ENCODE measurements at places on chromosomes 2 and 18. TPM values are rescaled to one million over a fixed set of nuclear protein-coding genes. Genes with fewer than 3 reads are reported as not detected.

Gene ACADL
- 0.07 TPM for total RNA-seq

Gene NR4A2
- total RNA-seq: 12.0 TPM

DNA sequence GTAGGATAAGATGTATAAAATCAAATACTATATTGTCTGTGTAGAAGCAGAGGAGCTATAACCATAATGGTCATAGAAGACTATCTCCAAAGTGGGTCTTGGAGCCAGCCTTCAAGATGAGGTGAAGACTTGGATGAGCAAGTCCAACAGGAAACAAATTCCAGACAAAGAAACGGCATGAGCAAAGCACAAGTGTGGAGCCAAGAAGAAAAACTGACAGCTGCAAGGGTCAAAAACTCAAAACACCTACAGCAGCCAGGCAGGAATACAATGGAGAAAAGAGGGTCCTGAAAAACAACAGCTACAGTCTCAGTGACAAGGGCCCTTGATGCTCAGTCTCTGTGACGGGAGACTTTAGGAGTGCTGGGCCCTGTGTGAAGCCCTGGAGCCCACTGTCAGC is 102.4 kb downstream of the STK39 start:
- no peak overlapping the region for H3K27ac ChIP-seq
- H3K4me1 ChIP-seq: no peaks in the 10 kb centered on the region
- H3K27me3 ChIP-seq: no peaks in the 10 kb centered on the region
- DNase-seq: no peak

DNA sequence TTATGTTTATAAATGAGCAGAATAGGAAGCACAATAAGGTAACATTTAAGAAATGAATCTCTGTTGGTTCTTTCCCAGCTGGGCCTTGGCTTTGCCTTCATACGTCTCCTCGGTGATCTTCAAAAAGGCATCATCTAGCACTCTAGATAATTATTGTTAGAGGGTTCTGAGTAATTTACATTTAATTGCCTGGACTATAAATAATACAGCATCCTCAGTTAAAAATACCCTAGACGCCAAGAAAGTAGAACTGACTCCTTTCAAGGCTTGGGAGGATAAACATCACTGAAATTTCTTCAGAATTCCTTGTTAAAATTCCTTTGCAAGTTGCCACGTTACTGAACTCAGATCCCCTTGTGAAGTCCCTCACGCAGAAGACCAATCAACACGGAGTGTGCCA is 199.7 kb upstream of the BOD1L2 start:
- H3K27me3 ChIP-seq: no peaks in the 10 kb centered on the region
- H3K4me3 ChIP-seq: no peak overlapping the region
- no peaks in the 10 kb centered on the region for H3K36me3 ChIP-seq
- no peak overlapping the region for H3K27ac ChIP-seq

GRCh38 chr2:64330281-64331113 is 123.5 kb upstream of the LGALSL start:
- H3K27me3 ChIP-seq: no peaks in the 10 kb centered on the region
- peak overlapping the region; percentile 61 for H3K4me3 ChIP-seq

- H3K27ac ChIP-seq: peak overlapping the region; percentile 80
- no peaks in the 10 kb centered on the region for H3K27me3 ChIP-seq
- DNase-seq: no peak
- no peaks in the 10 kb centered on the region for H3K36me3 ChIP-seq
- H3K4me3 ChIP-seq: no peak overlapping the region
These were observed 34.1 kb downstream of the CCBE1 start for GRCh38 chr18:59663096-59663495.

- no peak overlapping the region for H3K27ac ChIP-seq
- H3K27me3 ChIP-seq: no peaks in the 10 kb centered on the region
- H3K36me3 ChIP-seq: no peaks in the 10 kb centered on the region
These were observed 346.7 kb downstream of the RAD51AP2 start for GRCh38 chr2:17171446-17172049.

- H3K27ac ChIP-seq: no peak overlapping the region
- no peak overlapping the region for H3K4me3 ChIP-seq
These were observed 179.0 kb upstream of the DDX18 start for GRCh38 chr2:117635481-117635880.

GRCh38 chr18:63312019-63312409 is 7.6 kb downstream of the BCL2 start:
- H3K4me1 ChIP-seq: peaks cover 13% of the 10 kb centered on the region
- no peak overlapping the region for H3K27ac ChIP-seq
- no peaks in the 10 kb centered on the region for H3K27me3 ChIP-seq
- DNase-seq: no peak

DNA sequence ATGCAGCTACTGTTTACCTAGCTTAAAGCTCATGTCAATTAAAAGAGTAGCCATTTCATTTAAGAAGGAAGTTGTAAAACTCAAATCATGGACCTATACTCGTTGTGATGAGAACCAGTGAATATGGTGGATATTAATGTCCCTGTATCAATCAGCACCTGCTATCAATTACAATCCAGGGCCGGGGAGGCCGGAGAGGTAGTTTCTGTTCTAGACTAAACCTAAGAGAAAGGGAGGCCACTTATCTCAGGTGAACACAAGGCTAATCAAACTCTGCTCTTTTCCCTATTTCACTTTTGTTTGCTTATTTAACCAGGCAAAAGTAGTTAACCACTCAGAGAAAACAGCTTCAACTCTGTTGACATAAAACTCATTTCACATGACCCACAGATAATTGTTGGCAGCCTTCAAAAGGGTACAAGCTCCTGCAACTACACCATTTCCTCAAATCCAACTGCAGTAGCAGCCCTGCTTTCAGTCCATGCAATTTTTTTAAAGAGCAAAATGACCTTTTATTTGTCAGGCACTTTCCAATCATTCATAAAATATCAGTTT is 27.8 kb upstream of the SLC9A2 start:
- H3K27ac ChIP-seq: no peak overlapping the region
- H3K4me1 ChIP-seq: 0 out of 2 replicates have a peak, but pooled peaks cover 8% of the 10 kb centered on the region
- no peaks in the 10 kb centered on the region for H3K27me3 ChIP-seq
- DNase-seq: no peak
- no peaks in the 10 kb centered on the region for H3K36me3 ChIP-seq

- peaks cover 23% of the 10 kb centered on the region for H3K4me1 ChIP-seq
- peak overlapping the region; percentile 99 for H3K4me3 ChIP-seq
- DNase-seq: peak; percentile 37
These were observed 1.5 kb downstream of the SFXN5 start for GRCh38 chr2:73069855-73070642.

DNA sequence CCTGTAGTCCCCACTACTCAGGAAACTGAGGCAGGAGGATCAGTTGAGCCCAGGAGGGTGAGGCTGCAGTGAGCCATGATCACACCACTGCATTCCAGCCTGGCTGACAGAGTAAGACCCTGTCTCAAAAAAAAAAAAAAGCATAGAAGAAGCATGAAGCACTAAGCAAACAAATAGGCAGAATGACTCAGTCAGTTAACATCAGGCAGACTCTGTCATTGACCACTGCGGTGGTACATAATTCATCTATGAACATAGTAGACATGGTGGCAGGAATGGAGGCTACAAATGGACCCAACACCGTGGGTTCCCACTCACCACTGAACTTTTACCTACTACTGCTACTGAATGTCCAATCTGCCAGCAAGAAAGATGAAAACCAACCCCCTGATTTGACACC is 7.6 kb upstream of the ASXL2 start:
- no peaks in the 10 kb centered on the region for H3K36me3 ChIP-seq
- H3K27me3 ChIP-seq: no peaks in the 10 kb centered on the region
- DNase-seq: peak; percentile 89
- H3K4me1 ChIP-seq: peaks cover 7% of the 10 kb centered on the region
- no peak overlapping the region for H3K4me3 ChIP-seq
- no peak overlapping the region for H3K27ac ChIP-seq

DNA sequence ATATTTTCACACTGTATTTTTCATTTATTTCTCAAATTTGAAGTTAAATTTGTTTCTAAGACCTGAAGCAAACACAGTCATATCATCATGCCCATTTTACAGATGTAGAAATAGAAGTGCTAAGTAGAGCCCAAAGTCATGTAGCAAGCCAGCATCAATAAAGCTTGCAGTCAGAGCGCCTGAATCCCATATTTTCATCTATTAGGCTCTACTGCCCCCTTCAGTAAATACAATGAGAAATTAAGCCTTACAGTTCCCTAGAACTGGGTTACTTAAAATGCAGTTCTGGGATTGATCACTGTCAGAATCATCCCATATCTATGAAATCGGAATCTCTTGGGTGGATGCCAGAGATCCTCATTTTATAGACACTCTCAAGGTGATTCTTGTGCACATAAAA is 419.9 kb downstream of the TGIF1 start:
- no peak overlapping the region for H3K4me3 ChIP-seq
- H3K27ac ChIP-seq: no peak overlapping the region
- peak; percentile 72 for DNase-seq
- peaks cover 48% of the 10 kb centered on the region for H3K27me3 ChIP-seq

DNA sequence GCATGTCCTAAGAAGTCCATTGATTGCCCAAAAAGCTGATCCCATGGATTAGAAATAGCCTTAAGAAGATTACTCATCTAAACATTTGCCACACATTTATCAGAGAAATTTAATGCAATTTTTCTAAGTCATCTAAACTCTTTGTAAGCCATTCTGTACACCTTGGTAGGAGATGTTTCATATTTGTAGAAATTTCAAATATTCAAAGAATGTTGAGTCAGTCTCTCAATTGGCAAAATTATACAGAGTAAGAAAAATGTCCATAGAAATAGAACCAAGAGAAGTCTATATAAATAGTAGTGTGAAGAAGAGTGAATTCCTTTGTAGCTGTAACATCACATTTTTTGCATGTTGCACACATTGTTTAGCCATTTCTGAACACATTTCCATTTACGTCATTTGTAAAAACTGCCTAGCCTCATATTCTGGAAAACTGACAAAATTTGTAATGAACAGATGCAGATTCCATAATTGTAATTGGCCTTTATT is 128.6 kb downstream of the MSTN start:
- H3K27ac ChIP-seq: peak overlapping the region; percentile 7
- peaks cover 23% of the 10 kb centered on the region for H3K4me1 ChIP-seq
- H3K4me3 ChIP-seq: no peak overlapping the region

DNA sequence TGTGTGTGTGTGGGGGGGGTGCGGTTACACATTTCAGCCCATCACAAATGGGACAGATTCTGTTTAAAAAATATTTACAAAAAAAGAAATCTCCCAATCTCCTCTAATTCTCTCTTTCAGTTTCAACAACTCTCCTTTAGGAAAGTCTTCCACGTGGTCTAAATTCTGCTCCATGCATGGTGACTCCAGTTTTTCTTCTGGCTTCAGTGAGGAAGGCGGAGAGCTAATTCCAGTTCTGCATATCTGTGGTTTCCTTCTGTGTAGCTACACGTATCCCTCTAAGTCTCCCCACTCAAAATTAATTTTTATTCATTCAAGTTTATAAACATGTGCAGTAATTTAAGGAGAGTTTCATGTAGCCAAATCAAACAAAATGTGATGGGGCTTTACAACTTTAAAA is 111.6 kb downstream of the SLC4A3 start:
- no peaks in the 10 kb centered on the region for H3K36me3 ChIP-seq
- no peak for DNase-seq
- no peak overlapping the region for H3K4me3 ChIP-seq
- no peak overlapping the region for H3K27ac ChIP-seq

Gene TEKT4
- not detected for total RNA-seq

Gene CRYGC
- not detected for total RNA-seq

Gene SLC4A5
- total RNA-seq: 0.40 TPM

GRCh38 chr2:38264396-38265221 is 112.5 kb downstream of the ATL2 start:
- no peaks in the 10 kb centered on the region for H3K36me3 ChIP-seq
- H3K27ac ChIP-seq: no peak overlapping the region
- H3K4me1 ChIP-seq: peaks cover 6% of the 10 kb centered on the region
- H3K27me3 ChIP-seq: no peaks in the 10 kb centered on the region
- DNase-seq: no peak
- no peak overlapping the region for H3K4me3 ChIP-seq

Gene SERPINB11
- total RNA-seq: not detected

DNA sequence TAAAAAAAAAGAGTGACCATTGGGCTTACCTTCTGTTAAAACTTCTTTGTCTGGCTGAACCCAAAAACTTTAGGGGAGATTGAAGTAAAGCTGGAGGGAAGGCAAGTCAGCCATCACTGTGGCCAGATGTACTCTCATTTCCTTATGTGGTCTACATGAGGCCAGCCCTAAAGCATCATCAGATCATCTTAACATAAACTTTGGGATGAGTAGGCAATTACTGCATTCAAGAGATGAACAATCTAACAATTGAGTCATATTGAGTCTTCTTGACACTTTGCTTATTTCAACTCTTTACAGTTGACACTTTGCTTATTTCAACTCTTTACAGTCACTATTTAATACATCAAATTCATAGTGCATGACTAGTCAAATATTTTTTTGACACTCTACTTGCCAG is 155.6 kb downstream of the QPCT start:
- H3K4me1 ChIP-seq: no peaks in the 10 kb centered on the region
- DNase-seq: no peak
- H3K4me3 ChIP-seq: no peak overlapping the region
- H3K27me3 ChIP-seq: no peaks in the 10 kb centered on the region
- no peaks in the 10 kb centered on the region for H3K36me3 ChIP-seq

Gene RESP18
- total RNA-seq: not detected

GRCh38 chr2:101809698-101810097 is 112.2 kb downstream of the MAP4K4 start:
- no peak overlapping the region for H3K4me3 ChIP-seq
- no peak overlapping the region for H3K27ac ChIP-seq
- H3K27me3 ChIP-seq: no peaks in the 10 kb centered on the region
- peaks cover 16% of the 10 kb centered on the region for H3K4me1 ChIP-seq
- peaks cover 7% of the 10 kb centered on the region for H3K36me3 ChIP-seq

DNA sequence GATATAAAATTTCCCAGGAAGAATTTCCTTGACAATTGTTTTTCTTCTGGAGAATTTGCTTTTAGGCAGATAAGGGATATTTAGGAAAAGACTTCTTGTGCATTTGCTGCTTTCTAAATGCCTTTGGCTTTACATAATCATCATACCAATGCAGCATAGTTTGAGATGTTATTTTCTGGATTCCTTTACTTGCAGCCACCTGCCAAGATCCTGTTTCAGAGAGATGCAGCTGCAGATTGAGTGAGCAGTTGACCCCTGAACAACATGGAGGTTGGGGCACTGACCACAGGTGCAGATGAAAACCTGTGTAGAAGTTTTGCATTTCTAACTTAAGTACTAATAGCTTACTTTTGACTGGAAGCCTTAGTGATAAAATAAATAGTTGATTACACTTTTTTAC is 257.9 kb downstream of the RPIA start:
- H3K36me3 ChIP-seq: no peaks in the 10 kb centered on the region
- no peak overlapping the region for H3K27ac ChIP-seq
- DNase-seq: no peak
- no peak overlapping the region for H3K4me3 ChIP-seq

DNA sequence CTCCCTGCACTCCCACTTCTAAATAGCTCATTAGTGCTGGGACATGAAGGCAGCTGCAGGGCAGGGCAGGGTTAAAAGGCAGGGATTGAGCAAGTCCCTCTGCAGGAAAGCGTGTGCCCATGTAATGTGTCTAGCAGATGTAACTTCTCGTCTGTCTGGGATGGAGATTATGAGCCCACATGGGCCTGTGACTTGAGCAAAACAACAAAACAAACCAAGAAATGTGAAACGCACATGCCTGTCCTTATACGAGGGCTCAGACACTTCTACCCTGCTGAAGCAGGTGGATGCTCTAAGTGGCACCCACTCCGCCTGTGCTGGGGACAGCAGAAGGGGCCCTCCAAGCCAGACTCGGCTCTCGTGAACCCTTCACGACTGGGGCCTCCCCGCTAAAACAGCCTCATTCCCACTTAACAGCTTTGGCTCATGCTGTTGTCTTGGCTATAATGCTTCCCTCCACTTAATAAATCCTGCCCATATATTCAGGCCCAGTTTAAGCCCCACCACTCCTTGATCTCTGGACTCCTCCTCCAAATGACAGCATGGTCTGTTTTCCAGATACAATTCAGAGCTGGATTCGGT is 40.9 kb downstream of the TMEM247 start:
- no peaks in the 10 kb centered on the region for H3K27me3 ChIP-seq
- H3K27ac ChIP-seq: no peak overlapping the region
- no peak overlapping the region for H3K4me3 ChIP-seq
- no peaks in the 10 kb centered on the region for H3K4me1 ChIP-seq
- H3K36me3 ChIP-seq: no peaks in the 10 kb centered on the region
- DNase-seq: no peak

Gene FEV
- total RNA-seq: 0.07 TPM
